T-helper 2 cell treated with Interferon-gamma antibody and Interleukin-4, amounts not matched to agents 5 μg/mL and 100 μg/mL, for 36 hours (primary cell): ENCODE measurements at places on chromosomes 7 and 10.

DNA sequence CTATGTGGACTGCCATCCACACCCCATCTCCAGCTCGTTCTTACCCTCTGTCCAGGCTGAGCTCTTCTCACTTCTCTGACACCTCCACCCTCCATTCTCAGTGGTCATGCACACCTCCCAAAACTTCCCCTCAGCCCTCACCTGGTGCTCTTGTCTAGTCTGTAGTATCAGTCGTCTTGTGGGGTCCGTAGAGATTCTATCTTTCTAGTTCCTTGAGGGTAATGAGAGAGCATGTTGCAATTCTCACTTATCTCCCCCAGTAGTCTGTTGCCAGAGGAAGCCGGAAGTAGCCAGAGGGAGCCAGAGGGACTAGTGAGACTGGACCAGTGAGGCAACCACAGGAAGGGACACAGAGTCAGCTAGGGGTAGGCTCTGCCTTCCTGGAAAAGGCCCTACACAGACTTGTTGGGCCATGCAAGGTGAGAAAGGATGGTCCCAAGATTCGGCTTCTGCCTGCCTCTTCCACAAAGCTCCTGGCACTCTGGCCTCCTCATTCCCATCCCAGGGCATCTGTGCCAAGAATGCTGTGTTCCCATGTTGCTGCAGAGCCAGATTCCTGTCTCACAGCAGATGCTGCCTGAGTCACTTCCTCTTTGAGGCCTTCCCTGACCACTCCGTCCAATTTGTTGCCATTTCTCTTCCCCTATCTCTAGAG is 50.6 kb upstream of the DUSP5 start:
- no peak overlapping the region for H3K27ac ChIP-seq
- H3K4me1 ChIP-seq: peaks cover 20% of the 10 kb centered on the region
- peaks cover 6% of the 10 kb centered on the region for H3K27me3 ChIP-seq
- H3K4me3 ChIP-seq: no peak overlapping the region

- H3K27me3 ChIP-seq: no peaks in the 10 kb centered on the region
- no peaks in the 10 kb centered on the region for H3K4me1 ChIP-seq
Observed at GRCh38 chr7:112238852-112239610, 32.5 kb downstream of the ZNF277 start.

DNA sequence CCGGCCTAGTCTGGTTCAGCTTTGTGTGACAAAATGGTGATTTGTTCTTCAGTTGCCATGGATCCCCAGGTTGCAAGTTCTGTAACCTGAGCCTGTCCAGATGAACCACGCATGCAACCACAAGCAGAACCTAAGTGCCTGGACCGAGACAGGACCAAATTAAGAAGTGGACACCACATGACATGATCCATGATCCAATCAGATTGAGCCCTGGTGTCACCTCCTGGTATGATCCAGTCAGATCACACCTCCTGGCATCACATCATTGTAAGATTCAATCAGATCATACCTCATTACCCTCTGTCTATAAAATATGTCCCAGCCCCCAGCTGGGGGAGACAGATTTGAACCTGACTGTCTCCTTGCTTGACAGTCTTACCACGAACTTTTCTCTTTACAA is 70.0 kb downstream of the MALSU1 start:
- peaks cover 12% of the 10 kb centered on the region for H3K36me3 ChIP-seq
- H3K27ac ChIP-seq: no peak overlapping the region
- no peaks in the 10 kb centered on the region for H3K27me3 ChIP-seq
- no peak for DNase-seq

- H3K4me3 ChIP-seq: no peak overlapping the region
- no peak overlapping the region for H3K27ac ChIP-seq
- H3K4me1 ChIP-seq: no peaks in the 10 kb centered on the region
- no peak for DNase-seq
- H3K27me3 ChIP-seq: peaks cover 2% of the 10 kb centered on the region
- no peaks in the 10 kb centered on the region for H3K36me3 ChIP-seq
Observed at GRCh38 chr7:29369909-29370488, 175.4 kb downstream of the CHN2 start.

GRCh38 chr10:29646238-29646902 is 11.6 kb upstream of the SVIL start:
- peak overlapping the region; percentile 15 for H3K27ac ChIP-seq
- H3K4me3 ChIP-seq: peak overlapping the region; percentile 22
- no peak for DNase-seq
- peaks cover 1% of the 10 kb centered on the region for H3K27me3 ChIP-seq

GRCh38 chr7:131038153-131038552 is 289.5 kb upstream of the MKLN1 start:
- peaks cover 47% of the 10 kb centered on the region for H3K4me1 ChIP-seq
- H3K27me3 ChIP-seq: no peaks in the 10 kb centered on the region
- peaks cover 10% of the 10 kb centered on the region for H3K36me3 ChIP-seq
- H3K27ac ChIP-seq: peak overlapping the region; percentile 2
- H3K4me3 ChIP-seq: no peak overlapping the region

GRCh38 chr7:47582764-47583738 is 1.1 kb upstream of the TNS3 start:
- no peak overlapping the region for H3K4me3 ChIP-seq
- H3K4me1 ChIP-seq: peaks cover 3% of the 10 kb centered on the region

- no peak for DNase-seq
- no peaks in the 10 kb centered on the region for H3K27me3 ChIP-seq
- H3K27ac ChIP-seq: no peak overlapping the region
- no peak overlapping the region for H3K4me3 ChIP-seq
- no peaks in the 10 kb centered on the region for H3K36me3 ChIP-seq
Observed at GRCh38 chr10:79405221-79405994, 40.0 kb downstream of the ZCCHC24 start.

DNA sequence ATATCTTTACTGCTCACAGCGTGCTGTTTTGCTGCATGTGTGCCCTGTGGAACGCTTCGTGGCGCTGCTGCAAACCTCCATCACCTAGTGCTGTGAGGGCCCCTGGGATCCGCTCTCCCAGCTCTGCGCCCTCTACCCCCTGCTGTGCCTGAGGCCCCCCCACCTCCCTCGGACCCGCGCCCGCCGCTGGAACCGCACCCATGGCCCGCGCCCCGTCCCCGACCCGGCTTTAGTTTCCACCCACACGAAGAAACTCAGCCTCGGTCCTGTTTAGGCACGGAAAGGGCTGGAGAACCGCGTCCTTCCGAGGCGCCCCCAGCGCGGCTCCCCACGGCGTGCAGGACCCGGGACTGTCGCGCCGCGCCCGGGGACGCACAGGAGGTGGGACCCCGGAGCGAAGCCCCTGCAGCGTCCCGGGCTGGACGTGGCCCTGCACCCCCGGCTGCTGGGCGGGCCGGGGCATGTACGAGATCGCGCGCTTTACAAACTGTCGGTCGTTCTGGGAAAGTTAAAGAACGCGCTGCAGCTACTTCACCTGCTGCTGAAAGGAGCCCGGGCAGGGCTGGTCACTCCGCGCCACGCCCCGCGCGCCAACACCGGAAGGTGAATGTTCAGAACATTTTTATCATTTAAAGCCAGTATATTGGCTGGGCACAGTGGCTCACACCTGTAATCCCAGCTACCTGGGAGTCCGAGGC is 54.3 kb downstream of the BMS1 start:
- peaks cover 12% of the 10 kb centered on the region for H3K27me3 ChIP-seq
- H3K4me1 ChIP-seq: peaks cover 2% of the 10 kb centered on the region
- peaks cover 2% of the 10 kb centered on the region for H3K36me3 ChIP-seq
- DNase-seq: no peak

- no peaks in the 10 kb centered on the region for H3K4me1 ChIP-seq
- H3K36me3 ChIP-seq: no peaks in the 10 kb centered on the region
- no peak overlapping the region for H3K4me3 ChIP-seq
- DNase-seq: no peak
- no peaks in the 10 kb centered on the region for H3K27me3 ChIP-seq
Observed at GRCh38 chr7:79774150-79774549, 320.7 kb upstream of the MAGI2 start.

- no peaks in the 10 kb centered on the region for H3K4me1 ChIP-seq
- no peaks in the 10 kb centered on the region for H3K27me3 ChIP-seq
- DNase-seq: no peak
- H3K27ac ChIP-seq: no peak overlapping the region
- H3K4me3 ChIP-seq: no peak overlapping the region
- no peaks in the 10 kb centered on the region for H3K36me3 ChIP-seq
Observed at GRCh38 chr10:131533846-131534526, 222.5 kb upstream of the TCERG1L start.

DNA sequence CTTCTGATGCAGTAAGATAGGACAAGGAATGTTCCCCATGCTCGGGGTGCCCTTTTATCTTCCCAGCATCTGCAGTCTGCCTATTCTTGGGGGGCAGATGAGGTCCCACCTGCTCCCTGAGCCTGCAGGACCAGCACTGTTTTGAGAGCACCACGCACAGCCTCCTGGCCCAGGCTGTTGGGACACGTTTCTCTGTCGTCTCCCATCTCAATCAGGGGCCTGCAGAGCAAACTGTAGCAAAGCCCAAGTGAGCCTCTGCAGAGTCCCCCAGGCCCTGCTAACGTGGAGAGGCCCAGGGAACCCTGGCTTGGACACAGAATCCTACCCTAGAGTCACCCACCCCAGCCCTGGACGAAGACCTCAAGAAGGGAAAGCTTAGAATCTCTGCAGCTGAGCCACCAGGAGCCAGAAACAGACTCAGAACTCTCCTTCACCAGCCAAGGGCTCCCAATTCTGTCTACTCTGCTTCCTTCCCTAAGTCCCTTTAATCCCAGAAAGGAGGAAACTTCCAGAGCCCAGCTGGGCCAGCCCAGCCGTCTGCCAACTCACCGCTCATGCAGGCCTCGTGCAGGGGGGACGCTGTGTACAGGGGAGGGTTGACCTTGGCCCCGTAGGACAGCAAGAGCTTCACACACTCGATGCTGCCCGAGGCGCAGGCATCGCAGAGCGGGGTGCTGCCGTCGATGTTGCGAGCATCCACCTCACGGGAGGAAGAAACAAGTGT is 15.6 kb downstream of the ASB13 start:
- H3K27ac ChIP-seq: no peak overlapping the region
- no peak overlapping the region for H3K4me3 ChIP-seq
- H3K4me1 ChIP-seq: peaks cover 15% of the 10 kb centered on the region
- H3K27me3 ChIP-seq: no peaks in the 10 kb centered on the region

DNA sequence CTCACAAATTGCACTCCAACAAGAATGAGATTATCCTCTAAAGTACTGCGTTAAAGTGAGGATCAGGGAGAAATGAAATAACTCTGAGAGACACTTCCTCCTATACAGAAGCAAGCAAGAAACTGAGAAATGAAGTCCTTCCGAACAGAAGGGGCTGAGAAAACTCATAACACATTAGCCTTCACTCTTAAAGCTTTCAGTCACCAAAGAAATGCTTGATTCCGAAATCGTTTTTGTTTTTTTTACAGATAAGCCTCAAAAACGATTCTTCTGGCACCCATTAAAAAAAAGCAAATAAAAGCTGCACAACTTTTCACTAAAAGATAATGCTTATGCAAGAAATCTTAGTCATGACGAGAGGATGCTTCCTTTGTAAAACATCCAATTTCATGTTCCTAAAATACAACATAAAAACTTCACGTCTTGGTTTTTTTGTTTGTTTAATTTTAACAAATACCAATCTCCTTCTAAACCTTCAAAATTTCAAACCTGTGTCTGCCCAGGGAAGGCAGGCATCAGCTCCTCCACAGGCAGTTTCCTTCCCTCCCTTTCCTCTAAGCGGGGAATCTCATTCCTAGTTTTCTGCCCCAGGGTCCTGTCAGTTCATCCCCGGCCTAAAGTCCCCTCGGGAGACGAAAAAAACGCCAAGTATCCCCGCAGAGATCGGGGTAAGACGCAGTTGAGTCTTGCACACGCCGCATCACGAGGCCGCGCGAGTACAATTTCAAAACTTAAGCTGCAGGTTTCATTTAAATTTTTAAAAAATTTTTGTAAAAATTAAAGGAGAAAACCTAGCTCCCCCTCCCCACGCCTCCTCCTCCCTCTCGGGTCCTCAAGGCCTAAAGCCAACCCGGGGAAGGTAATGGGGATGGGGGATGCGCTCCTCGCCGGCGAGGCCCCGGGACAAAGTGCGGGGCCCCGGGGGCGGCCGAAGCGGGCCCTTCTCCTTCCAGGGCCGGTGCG is 1.1 kb downstream of the BAZ1B start:
- DNase-seq: no peak
- H3K27ac ChIP-seq: peak overlapping the region; percentile 91
- peaks cover 52% of the 10 kb centered on the region for H3K4me1 ChIP-seq
- no peaks in the 10 kb centered on the region for H3K27me3 ChIP-seq
- H3K4me3 ChIP-seq: peak overlapping the region; percentile 97

GRCh38 chr7:113548561-113548960 is 370.2 kb downstream of the PPP1R3A start:
- no peak for DNase-seq
- no peaks in the 10 kb centered on the region for H3K36me3 ChIP-seq

DNA sequence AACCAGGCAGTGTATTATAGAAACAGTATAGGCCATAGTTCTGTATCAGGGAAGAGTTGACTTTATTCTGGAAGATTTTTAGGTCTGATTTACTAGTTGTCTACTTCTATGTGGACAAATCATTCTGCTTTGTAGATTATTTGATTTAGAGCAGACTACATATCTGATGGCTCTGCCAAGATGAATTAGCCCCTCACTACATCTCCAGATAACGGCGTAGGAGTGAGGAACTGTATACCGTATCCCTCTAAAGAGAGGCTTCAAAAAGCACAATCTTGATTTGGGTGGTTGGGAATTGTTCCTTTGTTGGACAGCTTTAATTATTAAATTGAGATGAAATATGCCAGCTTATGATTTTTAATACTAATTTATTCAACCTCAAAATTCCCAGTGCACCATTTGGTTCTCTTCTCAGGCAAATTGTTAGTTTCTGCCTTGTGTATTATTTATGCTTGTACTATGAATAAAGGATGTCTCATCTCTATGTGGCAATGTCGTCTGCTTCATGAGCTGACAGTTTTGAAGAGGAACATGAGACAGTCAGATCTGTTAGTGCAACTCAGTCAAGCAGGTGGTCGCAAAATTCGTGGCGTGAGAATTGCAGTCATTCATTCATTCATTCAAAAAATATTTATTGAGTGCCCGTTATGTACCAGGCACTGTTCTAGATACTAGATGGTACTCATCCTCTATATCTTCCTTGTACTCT is 422.8 kb downstream of the EXOC4 start:
- H3K36me3 ChIP-seq: no peaks in the 10 kb centered on the region
- H3K4me3 ChIP-seq: no peak overlapping the region
- H3K4me1 ChIP-seq: peaks cover 1% of the 10 kb centered on the region

- H3K27ac ChIP-seq: no peak overlapping the region
- H3K4me3 ChIP-seq: no peak overlapping the region
- DNase-seq: no peak
- H3K27me3 ChIP-seq: peaks cover 12% of the 10 kb centered on the region
- H3K4me1 ChIP-seq: no peaks in the 10 kb centered on the region
- H3K36me3 ChIP-seq: no peaks in the 10 kb centered on the region
Observed at GRCh38 chr7:127290116-127290655, 37.4 kb upstream of the GRM8 start.

DNA sequence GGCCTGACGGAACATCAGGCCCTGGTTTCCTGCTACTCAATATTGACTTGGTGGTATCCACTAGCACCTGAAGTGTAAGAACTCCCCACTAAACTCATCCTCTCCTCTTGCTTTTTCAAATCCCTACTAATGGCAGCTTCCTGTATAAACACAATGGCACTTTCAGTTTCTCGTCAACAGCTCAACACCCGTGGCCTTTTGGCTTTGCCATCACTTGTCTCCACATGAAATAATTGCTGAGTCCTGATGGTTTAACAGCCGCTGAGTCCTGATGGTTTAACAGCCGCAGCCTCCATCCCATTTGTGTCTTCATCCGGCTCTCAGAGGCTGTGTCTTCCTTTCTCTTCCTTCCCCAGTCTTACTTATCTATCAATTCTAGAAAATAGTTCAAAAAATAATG is 261.4 kb upstream of the PITRM1 start:
- no peak for DNase-seq
- no peak overlapping the region for H3K27ac ChIP-seq
- H3K4me1 ChIP-seq: peaks cover 2% of the 10 kb centered on the region
- no peak overlapping the region for H3K4me3 ChIP-seq
- H3K36me3 ChIP-seq: peaks cover 4% of the 10 kb centered on the region
- peaks cover 23% of the 10 kb centered on the region for H3K27me3 ChIP-seq

- peaks cover 20% of the 10 kb centered on the region for H3K36me3 ChIP-seq
- H3K27me3 ChIP-seq: peaks cover under 1% of the 10 kb centered on the region
- DNase-seq: no peak
- H3K4me3 ChIP-seq: no peak overlapping the region
- peaks cover 2% of the 10 kb centered on the region for H3K4me1 ChIP-seq
Observed at GRCh38 chr7:101094791-101095375, 9.6 kb downstream of the TRIM56 start.
